ENCODE measurements at places on chromosomes 7 and 10.

- DNase-seq, result no peak
Observed at GRCh38 chr7:147151661-147152060, 1035.1 kb downstream of the CNTNAP2 start.

- no peak for DNase-seq
Observed at GRCh38 chr10:131174211-131174565, 137.3 kb downstream of the TCERG1L start.

DNA sequence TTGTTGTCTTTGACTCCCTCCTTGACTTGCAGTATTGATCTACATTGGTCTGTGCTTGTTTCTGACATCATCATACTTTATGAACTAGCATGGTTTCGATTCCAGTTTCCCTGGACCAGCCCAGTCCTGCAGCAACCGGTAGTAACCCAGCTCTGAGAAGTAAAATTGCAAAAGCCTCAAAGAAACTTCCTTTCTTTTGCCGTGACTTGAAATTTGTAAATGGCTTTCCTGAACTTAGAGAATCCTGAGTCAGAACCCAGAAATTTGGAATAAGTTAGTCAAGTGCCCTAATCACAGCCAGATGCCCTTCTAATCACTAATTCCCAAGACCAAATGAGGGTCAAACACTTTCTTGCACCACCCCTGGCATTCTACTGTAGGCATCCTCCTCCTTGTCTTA is 15.0 kb downstream of the TAS2R60 start:
- DNase-seq, result no peak

GRCh38 chr7:133845005-133845404 is 282.1 kb upstream of the LRGUK start:
- no peak for DNase-seq

DNA sequence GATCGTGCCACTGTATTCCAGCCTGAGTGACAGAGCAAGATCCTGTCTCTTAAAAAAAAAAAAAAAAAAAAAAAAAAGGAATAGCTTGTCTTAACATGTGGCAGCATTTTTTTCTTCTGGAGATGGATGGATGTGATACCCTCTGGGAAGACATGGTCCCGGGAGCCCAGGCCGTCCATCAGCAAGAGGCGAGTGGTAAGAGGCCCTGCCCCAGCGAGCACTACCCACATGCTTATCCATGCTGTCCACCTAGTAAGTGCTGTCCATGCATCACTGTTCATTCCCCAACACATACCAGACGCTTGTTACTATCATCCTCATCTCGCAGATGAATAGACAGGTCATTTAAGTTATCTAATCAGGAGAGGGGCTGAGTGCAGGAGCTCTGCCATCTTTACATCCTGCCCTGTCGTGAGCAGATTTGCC is 12.9 kb downstream of the ATP6V1F start:
- DNase-seq, result no peak

GRCh38 chr10:132183046-132183445 is 3.7 kb upstream of the DPYSL4 start:
- DNase-seq, result no peak

GRCh38 chr7:67496589-67496988 is 500.0 kb downstream of the TYW1 start:
- no peak for DNase-seq

DNA sequence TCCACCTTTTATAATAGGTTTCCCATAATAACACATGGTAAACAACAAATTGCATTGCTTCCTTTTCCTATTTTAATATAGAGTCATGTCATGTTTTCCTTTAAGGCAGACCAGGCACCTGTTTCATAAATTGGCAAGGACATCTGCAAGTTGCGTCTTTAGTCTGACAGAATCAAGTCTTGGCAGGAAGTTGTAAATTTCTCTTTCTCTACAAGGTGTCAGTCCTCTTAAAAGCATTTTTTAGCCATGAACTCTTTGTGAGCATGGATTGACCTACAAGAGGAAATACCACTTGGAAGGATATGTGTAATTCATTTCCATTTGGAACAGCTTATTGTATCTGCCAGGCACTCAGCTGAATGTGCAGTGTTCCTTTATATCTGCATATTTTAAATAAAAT is 176.8 kb downstream of the PRKG1 start:
- DNase-seq, result no peak

DNA sequence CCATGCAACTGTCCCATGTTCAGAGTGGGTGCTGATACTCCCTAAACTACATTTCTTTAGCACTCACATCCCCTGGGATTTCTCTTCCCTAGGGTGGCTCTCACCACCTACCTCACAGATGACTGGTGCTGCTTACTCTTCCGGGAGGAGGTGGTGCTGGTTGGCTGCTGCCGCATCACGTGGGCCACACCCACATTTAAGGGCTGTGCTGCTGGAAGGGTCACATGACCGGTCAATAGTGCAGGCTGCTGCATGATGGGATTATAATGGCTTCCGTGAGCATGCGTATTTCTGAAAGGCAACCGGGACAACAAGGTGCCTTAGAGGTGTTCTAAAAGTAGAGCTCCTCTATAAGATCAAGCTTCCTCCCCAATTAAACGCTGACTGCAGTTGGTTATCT is 76.8 kb downstream of the CLEC2L start:
- no peak for DNase-seq

GRCh38 chr10:22086730-22087401 is 83.3 kb upstream of the DNAJC1 start:
- no peak for DNase-seq

DNA sequence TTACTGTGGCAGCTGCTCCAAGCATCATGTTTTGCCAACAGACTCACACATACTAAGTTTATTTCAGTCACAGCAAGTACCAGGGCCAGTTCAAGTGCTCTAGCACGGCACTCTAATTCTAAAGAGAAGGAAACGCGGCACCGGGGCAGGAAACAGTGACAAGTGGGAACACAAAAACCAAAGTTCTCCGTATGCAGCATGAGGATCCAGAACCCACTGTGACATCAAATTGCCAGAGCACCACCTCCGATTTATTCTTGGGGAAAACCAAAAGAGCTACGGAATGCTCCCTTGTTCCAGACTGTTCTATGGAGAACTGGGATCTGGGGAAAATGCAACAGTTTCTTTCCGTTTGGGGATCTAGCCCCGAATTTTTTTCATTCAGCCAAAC is 448 bp upstream of the PTER start:
- no peak for DNase-seq

GRCh38 chr10:28291881-28292297 is 11.0 kb downstream of the MPP7 start:
- DNase-seq, result no peak

GRCh38 chr10:33333260-33334101 is 986 bp downstream of the NRP1 start:
- DNase-seq, result no peak
